CD4-positive, alpha-beta T cell treated with Interleukin-4 for 1 hour (primary cell): ENCODE measurements at places on chromosomes 1 and 21.
A peak's percentile ranks its signal among the peaks of the same experiment; 100 is the strongest.

DNA sequence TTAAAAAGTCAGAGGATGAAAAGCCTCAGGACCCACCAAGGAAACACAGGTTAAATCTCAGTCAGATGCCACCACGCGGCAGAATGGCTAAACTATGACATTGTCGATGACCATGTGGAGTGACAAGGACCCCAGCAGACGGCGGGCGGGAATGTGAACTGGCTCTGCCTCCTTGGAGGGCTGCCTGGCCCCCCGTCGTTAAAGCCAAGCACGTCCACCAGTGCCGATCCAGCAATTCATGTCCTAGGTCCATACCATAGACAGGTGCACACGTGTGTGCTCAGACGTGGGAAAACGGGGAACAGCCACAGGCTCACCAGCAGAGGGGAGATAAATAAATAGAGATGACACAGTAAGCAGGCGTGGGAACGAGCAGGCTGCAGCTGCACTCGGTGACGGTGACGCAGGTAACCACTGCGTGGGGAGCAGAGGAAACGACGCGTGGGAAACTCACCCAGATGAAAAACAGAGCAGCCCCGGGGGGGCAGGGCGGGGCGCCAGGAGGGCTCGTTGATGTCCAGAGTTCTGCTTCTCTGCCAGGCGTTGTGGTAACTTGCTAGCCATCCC lies 28.3 kb upstream of the PCBP3 start:
- peak; percentile 90 for DNase-seq

DNA sequence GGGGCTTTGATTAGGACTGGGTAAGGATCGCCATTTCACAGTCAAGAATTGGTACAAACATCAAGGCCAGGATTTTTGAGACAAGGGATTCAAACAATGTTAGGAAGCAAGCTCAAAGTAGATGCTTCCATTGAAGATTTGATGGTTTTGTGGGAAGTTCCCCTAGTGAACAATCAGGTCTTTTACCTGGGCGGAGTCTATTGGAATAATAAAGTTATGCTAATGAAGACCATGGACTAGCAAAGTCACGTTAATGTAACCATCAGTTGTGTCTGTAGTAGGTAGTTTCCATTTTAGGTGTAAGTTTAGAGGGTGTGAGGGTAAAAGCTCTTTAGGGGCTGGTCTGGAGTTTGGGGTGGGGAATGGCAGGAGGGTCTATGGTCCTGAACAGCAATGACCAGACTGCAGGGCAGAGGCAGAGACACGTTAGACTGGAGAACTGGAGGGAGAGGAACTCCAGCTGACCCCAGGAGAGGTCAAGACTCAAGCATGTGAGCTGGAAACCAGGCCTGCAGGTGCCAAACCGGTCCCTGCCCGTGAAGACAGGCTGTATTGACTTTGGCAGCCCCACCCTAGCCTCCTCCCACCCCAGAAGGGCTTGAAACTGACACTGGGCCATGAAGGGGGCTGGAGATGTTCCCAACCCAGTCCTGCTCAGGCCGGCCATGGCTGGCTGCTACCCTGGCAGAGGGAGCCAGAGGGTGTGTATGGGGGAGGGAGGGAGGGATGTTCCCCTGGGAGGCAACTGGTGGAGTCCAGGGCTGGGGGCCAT lies 36.0 kb upstream of the GPR37L1 start:
- DNase-seq: no peak

- no peak for DNase-seq
Observed at GRCh38 chr1:20261095-20261494, 29.6 kb upstream of the VWA5B1 start.

- no peak for DNase-seq
Observed at GRCh38 chr1:21160263-21160796, 16.4 kb downstream of the EIF4G3 start.

DNA sequence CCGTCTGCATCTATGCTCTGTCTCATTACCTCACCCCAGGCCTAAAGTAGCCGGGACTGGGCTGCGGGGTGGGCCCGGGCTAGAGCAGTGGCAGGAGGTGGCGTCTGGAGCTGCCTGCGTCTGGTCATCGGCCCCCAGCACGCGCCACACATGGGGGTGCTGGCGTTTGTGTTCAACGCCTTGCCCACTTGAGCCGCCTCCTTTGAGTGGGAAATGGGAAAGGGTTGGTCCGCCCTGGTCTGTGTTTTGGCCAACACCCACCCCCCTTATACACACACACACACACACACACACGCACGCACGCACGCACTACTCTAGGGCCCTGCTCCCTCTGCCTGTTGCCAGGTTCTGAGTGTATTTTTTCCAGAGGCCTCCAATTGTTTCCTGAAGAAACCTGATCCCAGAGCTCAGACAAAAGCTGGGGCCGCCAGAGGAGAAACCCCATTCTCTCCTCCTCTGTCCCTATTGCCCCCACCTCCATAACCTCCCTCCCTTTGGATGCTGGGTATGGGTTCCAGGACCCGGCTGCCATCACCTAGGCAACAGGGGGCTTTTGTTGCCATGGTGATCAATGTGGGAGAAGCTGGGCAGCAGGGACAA lies 10.1 kb downstream of the VANGL2 start:
- no peak for DNase-seq

GRCh38 chr1:25523542-25523941 lies 19.9 kb upstream of the LDLRAP1 start:
- DNase-seq: no peak

- no peak for DNase-seq
Observed at GRCh38 chr1:200302921-200303290, 106.9 kb downstream of the ZNF281 start.
